ENCODE measurements at places on chromosomes 16 and 17. TPM values are rescaled to one million over a fixed set of nuclear protein-coding genes. Genes with fewer than 3 reads are reported as not detected.

COX10 gene
- total RNA-seq, result 35.1 TPM

MYO1D gene
- total RNA-seq, result 44.2 TPM

COQ7 gene
- total RNA-seq, result 31.1 TPM

TEKT1 gene
- not detected for total RNA-seq
